ENCODE measurements at places on chromosomes 11 and 22. TPM values are rescaled to one million over a fixed set of nuclear protein-coding genes. Genes with fewer than 3 reads are reported as not detected.

The RAB6A gene
- 64.1 TPM for total RNA-seq

The TPBGL gene
- total RNA-seq, result 0.22 TPM

The YPEL1 gene
- 0.08 TPM for total RNA-seq

The GRM5 gene
- not detected for total RNA-seq

The ARHGAP8 gene
- total RNA-seq, result 1.4 TPM

The OR51B5 gene
- total RNA-seq, result not detected

The TRIM51 gene
- total RNA-seq, result not detected

The RNASEH2C gene
- total RNA-seq, result 23.8 TPM

The CDC42EP2 gene
- 14.5 TPM for total RNA-seq

The OR4C12 gene
- not detected for total RNA-seq

The CHID1 gene
- 74.5 TPM for total RNA-seq

The PIK3IP1 gene
- total RNA-seq, result 2.1 TPM

The NLRP14 gene
- not detected for total RNA-seq

The LINC01488 gene
- total RNA-seq, result not detected

The MS4A6E gene
- total RNA-seq, result not detected

The SOX10 gene
- total RNA-seq, result not detected

The OR8J3 gene
- not detected for total RNA-seq

The TANGO2 gene
- 16.7 TPM for total RNA-seq

The ZC3H7B gene
- total RNA-seq, result 26.6 TPM

The TSSK2 gene
- total RNA-seq, result not detected

The MRGPRE gene
- 0.10 TPM for total RNA-seq

The CBX6 gene
- 35.0 TPM for total RNA-seq

The CDK2AP2 gene
- 91.0 TPM for total RNA-seq

The PRR5L gene
- total RNA-seq, result 9.2 TPM

The E2F8 gene
- 6.2 TPM for total RNA-seq

The GSTT2B gene
- 0.54 TPM for total RNA-seq

The GLYAT gene
- total RNA-seq, result not detected
